ENCODE measurements at places on chromosomes 6 and 20.

GRCh38 chr6:151399679-151400078 lies 8.3 kb upstream of the ZBTB2 start:
- DNase-seq, result peak; percentile 49

- no peak for DNase-seq
Measured at GRCh38 chr6:25312034-25312620, 33.0 kb downstream of the CARMIL1 start.

DNA sequence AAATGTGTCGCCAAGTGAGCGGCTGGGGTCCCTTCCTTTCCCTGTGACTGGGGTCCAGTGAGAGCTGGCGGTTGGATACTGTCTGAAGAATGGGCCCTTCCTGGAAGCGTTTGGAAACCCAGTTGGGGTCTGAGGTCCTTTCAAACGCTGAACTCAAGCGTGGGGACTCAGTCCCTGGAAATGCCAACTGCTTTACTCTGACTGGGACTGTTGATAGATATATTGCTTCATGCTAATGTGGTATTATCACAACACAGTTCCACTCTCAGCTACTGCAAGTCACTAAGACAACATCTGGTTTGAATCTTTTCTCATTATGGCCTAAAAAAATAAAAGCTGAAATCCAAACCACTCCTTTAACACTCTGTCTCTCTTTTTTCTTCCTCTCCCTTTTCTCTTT lies 23.7 kb upstream of the PSMF1 start:
- no peak for DNase-seq

DNA sequence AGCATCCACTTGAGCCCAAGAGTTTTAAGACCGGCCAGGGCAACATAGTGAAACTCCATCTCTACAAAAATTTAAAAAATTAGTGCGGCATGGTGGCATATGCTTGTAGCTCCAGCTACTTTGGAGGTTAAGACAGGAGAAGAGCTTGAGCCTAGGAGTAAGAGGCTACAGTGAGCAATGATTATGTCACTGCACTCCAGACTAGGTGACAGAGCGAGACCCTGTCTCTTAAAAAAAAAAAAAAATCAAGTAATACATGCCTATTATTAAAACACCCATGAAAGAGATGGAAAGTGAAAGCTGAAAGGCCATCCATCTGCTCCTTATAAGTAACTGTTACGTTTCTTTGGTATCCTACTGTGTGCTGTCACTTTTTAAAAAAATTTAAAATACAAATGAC lies 66.4 kb downstream of the FKBP5 start:
- DNase-seq, result no peak

GRCh38 chr20:35845561-35845960 lies 73.7 kb downstream of the PHF20 start:
- peak; percentile 33 for DNase-seq

DNA sequence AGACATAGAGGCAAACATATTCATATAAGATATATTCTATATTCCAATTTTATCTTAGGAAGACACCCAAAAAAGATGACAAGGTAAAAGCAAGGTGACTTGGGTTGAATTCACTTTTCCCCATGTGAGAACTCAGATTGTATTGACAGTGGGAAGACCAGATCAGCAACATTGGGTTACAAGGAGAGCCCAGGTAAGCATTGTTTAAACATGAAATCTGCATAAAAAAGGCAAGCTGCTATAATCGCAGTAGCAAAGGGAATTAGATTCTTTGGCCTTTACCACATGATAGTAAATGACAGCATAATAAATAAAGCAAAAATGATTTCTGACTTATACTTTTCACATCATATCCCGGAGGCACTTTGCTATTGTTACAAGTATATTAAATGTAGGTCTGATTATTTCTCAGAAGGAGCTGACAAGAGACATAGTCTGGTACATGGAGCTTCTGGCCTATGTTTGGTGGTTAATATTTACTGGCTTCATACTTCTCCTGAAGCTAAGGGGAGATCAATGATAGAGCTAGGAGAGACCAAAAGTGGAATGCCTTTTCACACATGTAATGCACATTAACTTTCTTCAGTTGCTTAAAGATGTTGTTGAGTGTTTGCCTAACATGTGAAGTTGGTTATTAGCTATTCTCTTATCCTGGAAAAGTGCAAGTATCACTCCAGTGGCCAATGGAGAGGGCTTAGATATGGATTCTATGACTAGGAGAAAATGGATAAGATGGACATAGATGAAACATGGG lies 53.1 kb upstream of the EEF1E1 start:
- DNase-seq, result no peak

DNA sequence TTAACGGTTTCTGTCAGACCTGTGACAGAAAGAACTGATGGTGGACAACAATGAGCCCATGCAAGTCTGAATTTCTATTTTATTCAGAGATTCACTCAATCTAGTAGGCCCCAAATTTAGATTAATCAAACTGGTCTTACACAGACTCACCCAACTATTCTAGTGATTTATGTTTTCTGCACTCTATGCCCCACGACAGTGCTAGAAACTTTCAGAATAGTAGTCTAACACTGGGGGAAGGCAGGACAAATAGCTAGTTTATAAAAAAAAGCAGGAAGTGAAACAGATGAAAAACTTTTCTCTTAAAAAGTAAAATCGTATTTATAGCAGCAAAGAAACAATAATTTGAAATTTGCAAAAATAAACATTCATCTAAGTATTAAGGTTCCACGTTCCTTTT lies 5.0 kb downstream of the TCP11 start:
- DNase-seq, result no peak

DNA sequence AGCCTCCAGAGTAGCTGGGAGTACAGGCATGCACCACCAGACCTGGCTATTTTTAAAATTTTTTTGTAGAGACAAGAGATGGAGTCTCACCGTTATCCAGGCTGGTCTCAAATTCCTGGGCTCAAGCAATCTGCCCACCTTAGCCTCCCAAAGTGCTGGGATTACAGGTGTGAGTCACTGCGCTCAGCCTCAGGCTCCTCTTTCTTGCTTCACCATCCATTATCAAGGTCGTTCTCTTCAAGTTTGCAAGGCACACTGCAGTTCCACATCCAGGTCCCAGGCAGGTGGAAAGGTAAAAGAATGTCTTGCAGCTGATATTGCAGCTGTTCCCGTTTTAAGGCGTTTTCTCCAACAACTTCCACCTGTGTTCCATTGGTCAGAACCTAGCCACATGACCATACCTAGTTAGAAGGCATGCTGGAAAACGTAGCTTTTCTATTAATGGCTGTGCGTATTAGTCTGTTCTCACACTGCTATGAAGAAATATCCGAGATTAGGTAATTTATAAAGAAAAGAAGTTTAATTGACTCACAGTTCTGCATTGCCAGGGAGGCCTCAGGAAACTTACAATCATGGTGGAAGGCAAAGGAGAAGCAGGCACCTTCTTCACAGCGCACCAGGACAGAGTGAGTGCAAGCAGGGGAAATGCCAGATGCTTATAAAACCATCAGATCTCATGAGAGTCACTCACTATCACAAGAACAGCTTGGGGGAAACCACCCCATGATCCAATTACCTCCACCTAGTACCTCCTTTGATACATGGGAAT lies 51.7 kb downstream of the PCNA start:
- no peak for DNase-seq

- DNase-seq, result peak; percentile 84
Measured at GRCh38 chr6:16985513-16986284, 116.2 kb upstream of the STMND1 start.

DNA sequence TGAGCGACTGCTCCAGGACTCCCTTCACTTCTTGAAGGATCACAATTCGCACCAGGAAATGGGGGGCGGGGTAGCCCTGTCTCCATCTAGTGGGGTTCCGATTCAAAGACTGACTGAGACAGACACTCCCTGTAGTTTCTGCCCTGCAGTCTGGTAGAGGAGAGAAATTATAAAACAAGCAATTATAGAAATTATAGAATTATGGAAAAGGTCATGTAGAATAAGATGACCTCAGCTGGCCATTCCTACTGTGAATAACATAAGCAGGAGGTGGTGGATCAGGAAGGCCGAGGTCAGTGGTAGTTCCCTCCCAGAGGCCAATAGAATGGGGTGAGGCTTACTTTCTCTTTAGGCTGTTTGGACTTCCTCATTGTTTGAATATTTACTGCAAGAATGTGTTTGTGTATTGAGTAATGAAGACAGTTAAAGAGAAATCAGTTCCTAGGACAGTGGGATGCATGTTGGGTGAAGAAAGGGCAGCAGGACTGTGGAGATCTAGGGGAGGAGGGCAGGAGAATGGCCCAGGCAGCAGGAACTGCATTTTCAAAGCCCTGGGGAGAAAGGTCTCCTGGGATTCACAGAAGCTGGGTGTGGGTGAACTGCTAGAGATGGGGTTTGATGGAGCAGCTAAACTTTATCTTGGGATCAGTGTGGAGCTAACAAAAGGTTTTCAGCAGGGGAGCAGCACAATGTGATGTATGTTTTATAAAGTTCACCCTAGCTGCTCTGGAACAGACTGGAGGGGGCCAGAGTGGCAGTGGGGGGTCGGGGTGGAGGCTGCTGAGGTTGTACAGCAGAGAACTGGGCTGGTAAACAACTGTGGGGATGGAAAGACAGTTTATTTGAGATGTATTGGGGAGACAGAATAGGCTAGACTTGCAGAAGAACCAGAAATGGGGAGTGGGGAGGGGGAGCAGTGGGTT lies 2.1 kb downstream of the ZNF341 start:
- DNase-seq, result peak; percentile 92

Data from amniotic epithelial cell (primary cell).